ENCODE measurements at places on chromosomes 7 and 10.
A peak's percentile ranks its signal among the peaks of the same experiment; 100 is the strongest.

DNA sequence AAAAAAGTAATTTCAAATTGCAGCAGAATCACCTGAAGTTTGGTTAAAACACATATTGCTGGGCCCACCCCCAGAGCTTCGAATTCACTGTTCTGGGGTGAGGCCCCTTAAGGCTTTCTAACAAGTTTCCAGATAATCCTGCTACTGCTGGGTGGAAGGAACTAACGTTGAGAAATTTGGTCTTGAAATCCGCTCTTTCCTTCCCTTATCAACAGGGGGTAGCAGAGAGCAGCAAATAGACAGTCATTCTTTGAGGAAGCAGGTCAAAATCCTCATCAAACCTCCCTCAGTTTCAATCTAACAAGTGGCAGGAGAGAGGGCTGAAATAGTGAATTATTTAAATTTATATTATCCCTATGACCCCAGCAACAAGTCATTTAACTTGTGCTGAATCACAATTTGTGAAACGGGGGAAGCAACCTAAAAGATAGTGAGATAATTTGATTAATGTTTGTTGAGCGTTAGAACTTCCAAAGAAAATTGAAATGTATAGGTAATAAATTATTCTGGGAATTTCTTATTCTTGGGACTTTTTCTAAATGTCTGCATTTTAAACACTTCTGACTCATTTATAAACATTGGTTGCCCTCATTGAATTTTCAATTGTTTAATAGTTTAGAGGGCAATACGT lies 21.7 kb upstream of the MALSU1 start:
- DNase-seq, result peak; percentile 84

DNA sequence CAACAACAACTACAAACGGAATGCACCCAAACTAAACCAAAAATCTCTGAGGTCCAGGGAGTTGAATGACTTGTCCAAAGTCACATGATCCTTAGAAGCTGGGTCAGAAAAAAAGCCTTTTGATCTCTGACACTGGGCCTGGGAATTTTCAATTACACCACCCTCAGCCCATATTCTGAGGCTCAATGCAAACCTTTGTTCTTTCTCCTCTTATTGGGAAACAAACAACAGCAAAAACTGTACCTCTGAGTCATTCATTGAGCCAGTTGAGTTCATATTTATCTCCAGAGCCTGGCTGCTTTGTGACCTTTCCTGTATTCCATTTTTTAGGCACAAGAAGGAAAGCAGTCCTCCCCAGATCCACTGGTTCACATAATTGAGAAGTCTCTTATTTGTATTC lies 51.2 kb upstream of the SORCS1 start:
- DNase-seq, result no peak

- DNase-seq, result no peak
Measured at GRCh38 chr7:114678116-114678515, 243.8 kb upstream of the MDFIC start.

- no peak for DNase-seq
Measured at GRCh38 chr10:73910401-73910763, 550 bp upstream of the PLAU start.

- DNase-seq, result no peak
Measured at GRCh38 chr7:134317434-134317833, 704 bp upstream of the SLC35B4 start.

GRCh38 chr7:156334636-156335035 lies 305.9 kb upstream of the RNF32 start:
- DNase-seq, result no peak

- DNase-seq, result no peak
Measured at GRCh38 chr7:144109283-144109682, at the start of gene OR2A2. Gene OR2A2, plus strand, starts transcription at chr7:144109583. Its CDS starts 0 bp downstream, at chr7:144109583.

DNA sequence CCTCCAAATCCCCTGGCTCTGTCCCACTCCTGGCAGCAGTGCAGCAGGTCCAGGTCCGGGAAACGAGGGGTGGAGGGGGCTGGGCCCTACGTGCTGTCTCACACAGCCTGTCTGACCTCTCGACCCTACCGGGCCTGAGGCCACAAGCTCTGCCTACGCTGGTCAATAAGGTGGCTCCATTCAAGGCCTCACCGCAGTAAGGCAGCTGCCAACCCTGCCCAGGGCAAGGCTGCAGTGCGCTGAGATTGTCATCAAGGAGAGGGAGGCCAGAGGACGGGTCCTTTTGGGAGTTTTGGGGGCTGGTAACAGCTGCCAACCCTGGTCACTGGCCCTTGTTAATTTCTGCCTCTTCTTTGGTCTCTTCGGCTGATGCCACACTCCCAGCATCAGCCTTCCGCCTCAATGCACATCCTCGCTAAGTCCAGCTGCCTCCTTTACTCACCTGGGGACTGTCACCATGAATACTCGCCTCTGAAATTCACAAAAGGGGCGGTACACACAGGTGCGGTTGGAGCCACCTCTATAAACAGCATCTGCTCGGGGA lies 3.5 kb downstream of the EPO start:
- no peak for DNase-seq

- DNase-seq, result no peak
Measured at GRCh38 chr10:86077271-86077670, 289.3 kb downstream of the GRID1 start.

- no peak for DNase-seq
Measured at GRCh38 chr10:69826789-69827554, 25.3 kb downstream of the COL13A1 start.

GRCh38 chr7:16646472-16647072 lies 591 bp downstream of the BZW2 start:
- DNase-seq, result no peak

GRCh38 chr10:62442006-62442405 lies 67.8 kb downstream of the ZNF365 start:
- no peak for DNase-seq

DNA sequence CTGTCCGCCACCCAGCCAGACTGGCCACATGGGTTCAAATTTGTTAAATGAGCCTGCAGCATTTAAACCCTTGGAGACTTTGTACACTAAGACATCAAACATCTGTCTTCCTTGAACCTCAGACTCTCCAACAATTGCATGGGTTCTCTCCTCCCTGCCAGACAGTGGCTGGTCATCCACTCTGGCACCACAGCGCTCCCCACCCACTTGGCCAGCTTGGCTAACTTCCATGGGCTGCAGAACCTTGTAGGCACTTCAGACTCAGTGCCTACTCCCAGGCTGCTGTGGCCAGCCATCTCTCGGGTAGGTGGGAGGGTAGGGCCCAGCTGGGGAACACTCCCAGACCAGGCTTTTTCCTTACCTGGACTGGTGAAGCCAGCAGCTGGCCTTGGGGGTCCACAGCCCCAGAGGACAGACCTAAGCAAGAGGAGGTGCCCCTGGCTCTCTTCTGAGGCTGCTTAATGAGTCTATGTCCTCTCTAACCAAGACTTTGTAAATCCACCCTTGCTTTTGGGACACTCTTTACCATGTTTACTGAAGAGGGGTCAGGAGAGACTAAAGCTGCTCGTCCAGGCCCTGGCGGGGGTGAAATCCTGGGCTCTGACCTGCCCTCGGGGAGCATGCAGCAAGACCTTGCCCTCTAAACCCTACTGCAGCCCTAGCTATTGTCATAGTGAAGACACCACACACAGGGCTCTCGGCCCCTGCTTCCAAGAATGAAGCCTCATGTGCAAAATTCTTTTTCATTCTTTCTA lies 82.7 kb downstream of the ARHGAP22 start:
- no peak for DNase-seq

DNA sequence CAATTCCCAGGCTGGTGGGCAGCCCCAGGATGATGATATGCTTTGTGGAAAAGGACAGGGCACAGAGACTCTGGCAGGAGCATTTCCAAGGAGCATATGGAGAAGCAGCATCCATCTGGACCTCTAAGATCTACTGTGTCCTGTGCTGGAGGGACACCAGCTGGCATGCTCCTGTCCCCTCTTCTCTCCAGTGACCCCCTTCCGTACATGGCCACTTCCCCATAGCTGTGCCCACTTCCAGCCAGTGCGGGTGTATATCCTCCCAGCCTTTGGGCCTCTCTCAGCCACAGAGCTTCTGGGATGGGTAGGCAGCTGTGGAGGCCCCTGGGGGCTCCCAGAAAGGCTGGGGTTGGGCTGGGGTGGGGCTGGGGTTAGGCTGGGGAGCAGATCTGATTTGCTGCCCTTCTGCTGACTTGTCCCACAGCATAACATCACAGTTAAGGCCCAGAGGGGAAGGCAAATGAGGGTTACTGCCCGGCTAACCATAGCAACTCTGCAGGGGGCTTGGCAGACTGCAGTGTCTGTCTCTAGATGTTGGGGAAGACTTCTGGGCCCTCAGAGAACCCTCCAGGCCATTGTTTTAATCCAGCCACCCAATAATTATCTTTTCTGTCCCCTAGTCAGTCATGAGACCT lies 6.3 kb downstream of the NPFFR1 start:
- DNase-seq, result no peak

DNA sequence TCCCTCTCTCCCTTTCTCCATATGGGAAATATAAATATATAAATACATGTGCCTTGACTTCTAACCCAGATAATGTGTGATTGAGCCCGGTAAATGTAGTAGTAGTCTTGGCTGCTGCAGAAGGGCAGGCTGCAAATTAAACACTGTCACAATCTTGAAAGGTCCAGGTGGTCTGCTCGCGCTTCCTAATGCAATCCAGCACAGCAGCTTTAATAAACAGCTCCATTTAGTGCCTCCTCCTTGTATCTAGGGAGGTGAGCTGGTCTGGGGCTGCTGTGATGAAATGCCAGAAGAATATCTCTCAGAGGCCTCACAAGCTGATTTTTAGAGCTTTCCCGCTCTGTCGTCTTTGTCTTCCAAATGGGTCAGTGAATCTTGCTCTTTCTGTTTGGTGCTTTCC lies 782 bp downstream of the POU6F2 start:
- DNase-seq, result no peak

DNA sequence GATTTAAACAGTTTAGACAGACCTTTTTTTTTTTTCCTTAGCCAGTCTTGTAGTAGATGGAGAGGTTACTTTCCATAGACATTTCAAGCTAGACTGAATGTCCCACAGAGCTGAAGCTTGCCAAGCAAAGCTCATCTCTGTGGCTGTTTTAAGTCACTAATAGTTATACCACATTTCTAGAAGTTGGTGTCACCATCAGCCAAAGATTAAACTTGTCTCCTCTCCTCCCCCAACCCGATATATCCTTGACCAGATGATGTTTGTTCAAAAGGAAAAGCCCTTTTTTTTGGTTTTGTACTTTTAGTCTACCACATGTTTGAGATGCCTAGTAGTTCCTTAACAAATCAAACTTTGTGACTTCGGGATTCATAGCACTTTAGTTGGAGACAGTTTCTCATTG lies 66.1 kb downstream of the ADD3 start:
- DNase-seq, result no peak

DNA sequence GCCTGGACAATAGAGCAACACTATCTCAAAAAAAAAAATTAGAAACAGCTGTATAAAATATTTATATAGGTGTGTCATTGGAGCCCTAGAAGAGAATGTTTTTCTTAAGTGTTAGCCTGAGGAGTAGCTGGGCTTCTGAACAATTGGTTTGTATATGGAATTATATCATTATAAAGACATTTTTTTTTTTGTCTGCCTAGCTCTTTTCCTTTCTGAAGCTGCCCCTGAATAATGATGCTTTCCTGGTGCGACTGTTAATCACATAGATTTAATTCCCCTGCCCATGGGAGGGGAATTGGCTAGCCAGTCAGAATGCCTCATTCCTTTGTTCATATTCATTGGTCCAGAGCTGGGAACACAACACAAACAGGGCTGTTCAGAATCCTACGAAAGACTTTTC lies 13.9 kb upstream of the ABCC2 start:
- no peak for DNase-seq

DNA sequence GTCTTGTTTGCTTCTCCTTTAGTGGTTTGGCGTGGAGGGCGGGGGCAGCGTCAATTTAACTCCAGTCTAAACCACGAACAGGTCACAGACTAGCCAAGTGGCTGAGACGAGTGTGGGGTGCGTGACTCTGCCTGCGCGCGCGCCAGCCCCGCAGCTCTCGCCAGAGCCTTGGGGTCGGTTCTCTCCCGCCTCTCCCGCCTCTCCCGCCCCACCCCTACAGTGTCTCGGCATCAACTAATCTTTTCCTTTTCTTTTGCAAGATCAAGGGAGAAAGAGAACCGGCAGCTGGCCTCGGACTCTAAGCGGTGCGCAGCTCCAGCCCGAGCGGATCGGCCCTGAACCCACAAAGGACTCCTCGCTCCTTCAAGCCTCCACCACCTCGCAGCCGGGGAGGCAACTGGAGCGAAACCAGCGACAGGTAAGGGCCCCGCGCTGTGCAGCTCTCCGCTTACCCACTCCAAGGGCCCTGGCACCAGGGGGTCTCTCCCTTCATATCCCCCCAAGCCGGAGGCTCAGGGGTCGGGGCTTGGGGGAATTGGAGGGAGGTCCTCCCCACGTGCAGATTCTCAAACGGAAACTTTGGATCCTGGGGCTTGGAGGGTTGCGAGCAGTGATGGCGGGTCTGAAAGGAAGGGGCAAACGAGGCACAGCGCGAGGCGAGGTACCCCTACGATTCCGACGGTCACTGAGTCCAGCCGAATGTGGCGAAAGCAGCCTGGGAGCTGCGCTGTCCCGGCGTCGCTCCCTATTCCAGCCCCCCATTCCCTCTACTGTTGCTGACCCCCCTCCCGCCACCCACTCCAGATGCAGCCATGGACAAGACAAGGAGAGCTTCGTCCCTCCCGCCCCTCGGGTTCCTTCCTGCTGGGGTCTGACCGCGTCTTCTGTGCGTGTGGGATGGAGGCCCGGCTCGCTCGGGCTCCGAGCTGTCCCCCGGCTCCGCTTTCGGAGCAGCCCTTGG lies 829 bp downstream of the CHRM2 start:
- no peak for DNase-seq

- DNase-seq, result no peak
Measured at GRCh38 chr7:26787701-26788100, 76.7 kb downstream of the SKAP2 start.

DNA sequence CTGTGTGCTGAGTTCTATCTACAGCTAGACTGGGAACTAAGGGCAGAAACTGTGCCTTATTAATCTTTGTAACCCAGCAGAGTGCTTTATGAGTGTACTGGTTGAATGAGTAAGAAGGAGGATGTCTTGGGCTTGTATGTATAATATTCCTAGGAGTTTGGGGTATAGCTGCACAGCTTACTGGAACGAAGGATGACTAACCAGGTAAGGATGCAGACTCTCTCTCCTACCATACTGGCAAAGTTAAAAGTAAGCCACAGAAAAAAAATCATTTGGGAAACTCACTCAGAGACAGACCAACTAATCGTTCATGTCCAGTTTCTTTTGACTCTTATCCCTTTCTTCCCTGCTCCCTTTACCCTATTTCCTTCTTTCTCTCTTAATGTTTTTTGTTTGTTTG lies 1.4 kb upstream of the DHTKD1 start:
- DNase-seq, result peak; percentile 36

Measured in fibroblast of pulmonary artery (primary cell).